ENCODE measurements at places on chromosomes 1 and 21.

DNA sequence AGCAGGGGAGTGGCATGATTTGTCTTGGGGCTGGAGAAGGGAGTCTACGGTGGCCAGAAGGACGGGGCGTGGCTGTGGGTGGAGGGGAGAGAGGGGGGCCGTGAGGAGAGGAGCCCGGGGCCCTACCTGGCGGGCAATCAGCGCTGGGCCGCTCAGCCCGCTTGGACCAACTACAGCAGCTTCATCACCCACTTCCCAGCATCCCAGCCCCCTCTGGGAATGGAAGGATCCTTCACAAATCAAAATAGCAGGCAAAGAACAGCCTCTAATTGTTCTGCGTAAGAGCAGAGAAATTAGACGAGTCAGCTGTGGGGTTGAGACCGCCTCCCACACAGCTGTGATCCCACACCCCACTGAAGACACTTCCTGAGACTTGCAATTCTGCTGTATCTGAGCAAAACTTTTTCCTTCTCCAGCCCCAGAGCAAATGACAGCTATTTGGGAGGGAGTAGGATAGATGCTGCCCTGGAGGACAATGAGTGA, 43.5 kb downstream of the OPRD1 start:
- DNase-seq: no peak

DNA sequence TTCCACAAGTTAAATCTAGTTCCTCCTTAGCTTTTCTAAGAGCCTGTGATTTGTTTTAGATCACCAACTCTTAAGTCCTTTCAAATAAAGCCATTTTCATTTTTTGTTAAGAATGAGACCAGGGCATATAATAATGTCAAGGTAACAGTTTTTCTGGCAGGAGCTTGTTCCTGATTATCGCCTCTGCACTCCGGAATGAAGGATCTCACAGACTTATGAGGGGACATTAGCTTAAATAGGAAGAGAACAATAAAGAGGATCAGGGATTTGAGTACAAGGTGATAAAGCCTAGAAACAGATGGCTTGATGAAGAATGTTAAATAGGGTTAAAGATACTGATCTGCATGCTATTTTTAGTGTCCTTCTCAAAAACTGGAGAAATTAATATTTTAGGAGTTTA, 13.6 kb upstream of the OTUD7B start:
- no peak for DNase-seq

DNA sequence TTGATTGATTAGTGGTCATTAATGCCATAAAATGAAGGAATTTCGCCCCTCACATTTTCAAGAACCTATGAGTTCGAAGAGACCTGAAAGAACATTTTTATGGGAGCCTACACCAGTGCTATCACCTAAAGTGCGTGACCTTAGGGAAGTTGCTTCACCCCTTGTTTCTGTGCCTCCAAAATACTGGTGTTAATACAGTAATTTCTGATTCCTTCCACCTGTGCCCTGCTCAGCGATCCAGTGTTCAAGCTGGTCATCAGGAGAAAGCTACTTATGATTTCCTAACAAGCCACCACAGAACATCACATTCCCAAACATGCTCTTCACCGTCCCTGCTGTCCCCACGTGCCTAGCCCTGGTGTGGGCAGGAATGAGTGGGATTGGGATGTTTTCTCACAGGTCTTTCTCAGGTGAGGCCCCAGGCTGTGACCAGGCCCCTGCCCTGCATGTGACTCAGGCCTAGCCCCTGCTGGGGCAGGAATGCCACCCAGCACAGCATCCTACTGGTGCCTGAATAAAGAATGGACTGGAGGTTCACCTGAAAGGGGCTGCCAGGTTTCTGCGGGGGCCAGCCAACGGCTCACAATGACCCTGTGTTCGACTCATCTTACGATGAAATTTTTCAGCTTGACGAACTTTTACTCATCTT, 60.3 kb downstream of the CD247 start:
- DNase-seq: no peak

GRCh38 chr1:97654876-97655585, 265.8 kb downstream of the DPYD start:
- DNase-seq: peak; percentile 19

DNA sequence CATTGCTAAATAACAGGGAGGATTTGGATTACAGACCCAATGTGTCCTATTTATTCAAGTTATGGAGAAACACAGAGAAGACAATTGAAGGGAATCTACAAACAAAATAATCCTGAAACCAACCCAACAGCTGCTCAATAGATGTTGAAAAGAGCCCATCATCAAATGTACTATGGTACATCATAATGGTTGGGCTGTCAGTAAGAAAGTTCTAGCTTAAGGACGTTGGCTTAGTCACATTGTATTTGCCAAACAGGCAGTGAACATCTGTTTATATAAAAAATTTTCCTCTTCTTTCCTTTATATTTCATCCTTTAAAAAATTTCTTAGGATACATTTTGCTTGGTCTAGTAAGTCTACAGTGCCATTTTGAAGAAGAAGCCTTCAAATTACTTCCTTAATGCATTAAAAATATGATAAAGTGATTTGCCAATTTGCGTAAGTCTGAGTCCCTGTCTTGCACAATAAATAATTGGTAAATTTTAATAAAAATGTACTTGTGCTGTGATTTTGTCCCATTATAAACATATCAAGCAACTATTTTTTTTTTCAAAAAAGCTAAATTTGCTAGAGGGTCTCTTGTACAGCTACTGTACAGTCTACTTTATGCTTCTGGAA, 14.4 kb downstream of the MAP3K7CL start:
- DNase-seq: no peak

DNA sequence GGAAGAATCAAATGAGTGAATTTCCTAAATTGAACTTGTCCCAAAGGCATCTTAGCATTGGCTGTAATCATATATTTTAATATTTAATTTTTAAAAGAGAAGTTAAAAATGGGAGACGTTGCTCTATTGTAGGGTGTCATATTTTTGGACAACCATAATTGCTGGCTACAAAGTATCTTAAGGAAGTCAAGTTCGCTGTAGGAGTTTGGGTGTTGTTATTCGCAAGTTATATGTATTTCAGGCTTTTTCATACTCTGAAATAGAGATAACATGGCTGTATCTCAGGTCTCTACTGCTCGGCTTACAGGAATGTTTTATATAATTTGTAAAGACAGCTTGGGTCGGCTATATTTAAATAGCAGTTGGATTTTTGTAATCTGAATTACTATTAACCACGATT, 852 bp downstream of the TMEM50A start:
- DNase-seq: peak; percentile 13

- no peak for DNase-seq
These were observed 29.9 kb upstream of the EDN2 start for GRCh38 chr1:41514381-41514780.

DNA sequence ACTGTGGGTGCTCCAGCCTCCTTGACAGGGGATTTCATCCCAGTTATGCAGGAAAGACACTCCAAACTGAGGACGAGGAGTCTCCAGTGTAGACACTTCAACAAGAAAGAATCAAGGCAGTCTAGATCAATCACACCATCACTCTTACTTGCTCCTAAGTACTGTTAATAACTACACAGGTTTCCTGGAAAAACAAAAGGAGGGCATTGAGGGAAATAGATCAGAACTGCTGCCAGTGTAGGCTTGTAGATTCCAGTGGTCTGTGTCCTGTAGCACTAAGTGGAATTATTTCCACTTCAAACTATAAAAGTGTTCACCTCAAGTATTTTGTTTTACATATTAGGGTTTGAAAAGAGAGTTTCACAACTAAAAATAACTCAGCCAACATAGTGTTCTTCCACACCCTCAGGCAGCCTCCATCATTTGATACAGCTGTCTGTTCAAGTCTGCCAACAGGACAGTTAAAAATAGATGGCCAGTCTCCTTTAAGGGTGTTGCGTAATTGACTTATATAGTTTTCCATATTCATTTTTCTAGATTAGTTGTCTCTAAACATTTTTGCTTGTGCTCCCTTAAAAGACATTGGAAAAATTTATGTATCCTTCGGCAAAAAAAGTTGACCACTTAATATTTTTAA, 32.0 kb upstream of the AGL start:
- peak; percentile 4 for DNase-seq

- DNase-seq: peak; percentile 28
These were observed 5.5 kb downstream of the TNFRSF25 start for GRCh38 chr1:6460301-6461050.

GRCh38 chr1:76635784-76636183, 231.5 kb upstream of the ST6GALNAC5 start:
- no peak for DNase-seq

DNA sequence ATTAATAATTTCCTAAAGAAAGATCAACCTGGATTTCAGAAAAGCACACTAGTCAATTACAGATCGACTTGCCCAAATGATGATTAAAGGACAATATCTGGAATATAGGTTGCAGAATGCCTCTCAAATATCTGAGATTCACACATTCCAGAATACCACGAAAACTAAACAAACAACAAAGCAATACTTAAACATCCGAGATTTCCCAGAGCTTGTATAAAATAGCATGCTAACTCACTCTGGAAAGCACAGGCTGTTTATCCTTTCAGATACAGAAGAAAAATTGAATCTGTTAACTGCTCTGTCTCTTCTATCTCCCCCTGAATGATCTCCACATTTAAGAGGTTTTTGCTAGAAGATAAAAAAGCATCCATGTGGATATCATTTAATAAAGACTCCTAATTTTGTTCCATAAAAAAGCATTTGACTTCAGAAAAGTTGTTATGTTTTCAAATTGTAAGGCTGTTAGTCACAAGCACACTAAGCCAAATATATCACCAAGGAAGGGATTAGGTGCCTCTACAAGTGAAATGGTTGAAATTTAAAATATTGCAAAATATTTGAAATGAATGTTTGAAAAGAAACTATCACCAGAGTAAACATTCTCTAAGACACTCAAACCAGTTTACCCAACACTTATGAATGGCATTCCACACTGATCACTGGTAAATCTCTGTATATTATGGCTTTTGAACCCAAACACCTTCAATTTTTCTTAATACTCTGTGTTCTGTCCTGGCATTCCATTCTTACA, 865.1 kb upstream of the ADAMTS5 start:
- no peak for DNase-seq

GRCh38 chr1:228336308-228337030, 70.2 kb downstream of the TRIM11 start:
- no peak for DNase-seq

DNA sequence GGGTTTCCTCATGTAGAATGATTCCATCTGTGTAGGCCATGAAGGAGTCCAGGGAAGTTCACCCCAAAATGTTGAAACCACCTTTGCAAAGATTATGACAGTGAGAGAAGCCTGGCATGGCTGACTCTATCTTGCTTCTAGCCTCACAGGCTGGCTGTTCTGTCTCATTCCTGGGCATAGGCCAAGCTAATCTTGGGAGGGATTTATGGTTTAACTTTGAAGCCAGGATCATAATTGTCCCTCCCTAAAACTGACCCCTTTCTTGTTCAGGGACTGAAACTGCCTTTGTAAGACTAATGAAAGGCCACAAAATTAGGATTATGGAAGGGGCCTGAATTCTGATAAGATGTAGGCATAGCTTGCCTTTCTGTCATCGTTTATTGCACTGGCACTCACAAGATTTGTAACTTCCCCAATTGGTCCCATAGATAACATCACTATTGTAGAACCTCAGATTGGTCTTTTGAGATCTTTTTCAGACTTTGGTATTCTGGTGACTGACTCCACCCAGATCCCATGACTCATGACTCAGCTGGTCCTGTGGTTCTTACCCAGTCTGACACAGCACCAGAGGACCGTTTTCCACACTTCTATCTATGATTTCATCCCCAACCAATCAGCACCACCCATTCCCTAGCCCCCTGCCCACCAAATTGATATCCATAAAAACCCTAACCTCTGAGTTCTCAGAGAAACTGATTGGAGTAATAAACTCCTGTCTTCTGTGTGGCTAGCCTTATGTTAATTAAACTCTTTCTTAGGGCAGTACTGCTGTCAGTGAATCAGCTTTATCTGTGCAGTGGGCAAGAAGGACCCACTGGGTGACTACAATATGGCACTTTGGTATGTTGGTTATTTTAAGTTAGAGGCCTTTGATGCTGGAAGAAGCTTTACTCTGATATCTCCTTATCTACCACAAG, 13.6 kb upstream of the LAMTOR5 start:
- peak; percentile 23 for DNase-seq

- DNase-seq: peak; percentile 97
These were observed 14.0 kb upstream of the UMODL1 start for GRCh38 chr21:42056996-42057689.

GRCh38 chr1:240491156-240491555, 120.8 kb downstream of the GREM2 start:
- DNase-seq: peak; percentile 81

- peak; percentile 22 for DNase-seq
These were observed 121.2 kb downstream of the TRABD2B start for GRCh38 chr1:47875831-47876586.

DNA sequence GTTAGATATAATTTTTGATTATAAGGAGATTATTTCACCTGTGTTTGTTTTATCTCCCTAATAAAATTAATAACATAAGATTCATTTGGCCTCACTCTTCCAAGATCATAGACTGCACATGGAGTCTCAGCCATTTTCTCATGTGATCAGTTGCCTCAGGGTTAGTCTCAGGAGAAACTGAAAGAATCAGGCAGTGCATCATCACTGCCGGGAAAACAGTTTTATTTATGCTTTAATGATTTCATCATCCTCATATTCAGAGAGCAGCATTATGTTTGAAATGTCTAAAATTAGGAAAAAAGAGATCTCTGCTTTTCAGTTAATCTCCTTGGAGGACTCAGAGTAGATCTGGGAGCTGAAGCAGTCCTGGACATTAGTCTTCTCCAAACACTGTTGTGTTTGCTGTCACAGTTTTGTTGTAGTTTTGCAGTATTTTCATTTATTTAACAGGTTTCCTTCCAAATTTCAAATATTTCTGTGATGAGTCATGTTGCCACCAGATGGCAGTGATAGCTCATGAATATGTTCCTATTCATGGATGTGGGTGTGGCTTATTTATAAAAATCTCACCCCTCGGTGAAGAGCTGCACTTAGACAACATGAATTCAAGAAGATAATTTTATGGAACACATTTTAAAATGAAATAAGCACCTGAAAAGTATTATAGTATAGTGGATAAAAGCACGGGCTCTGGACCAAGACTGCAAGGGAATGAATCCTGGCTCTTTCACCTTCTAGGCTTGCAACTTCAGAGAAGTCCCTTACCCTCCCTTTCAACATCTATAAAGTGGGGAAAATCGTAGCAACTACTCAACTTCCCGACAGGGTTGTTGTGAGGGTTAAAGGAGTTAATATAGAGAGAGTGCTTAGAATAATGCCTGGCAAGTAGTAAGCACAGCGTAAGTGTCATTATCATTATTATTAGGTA, 31.2 kb downstream of the CHD1L start:
- DNase-seq: peak; percentile 82

- peak; percentile 42 for DNase-seq
These were observed 20.5 kb upstream of the BCL10 start for GRCh38 chr1:85296980-85297379.

GRCh38 chr21:16145052-16145451, 415.3 kb downstream of the USP25 start:
- no peak for DNase-seq

DNA sequence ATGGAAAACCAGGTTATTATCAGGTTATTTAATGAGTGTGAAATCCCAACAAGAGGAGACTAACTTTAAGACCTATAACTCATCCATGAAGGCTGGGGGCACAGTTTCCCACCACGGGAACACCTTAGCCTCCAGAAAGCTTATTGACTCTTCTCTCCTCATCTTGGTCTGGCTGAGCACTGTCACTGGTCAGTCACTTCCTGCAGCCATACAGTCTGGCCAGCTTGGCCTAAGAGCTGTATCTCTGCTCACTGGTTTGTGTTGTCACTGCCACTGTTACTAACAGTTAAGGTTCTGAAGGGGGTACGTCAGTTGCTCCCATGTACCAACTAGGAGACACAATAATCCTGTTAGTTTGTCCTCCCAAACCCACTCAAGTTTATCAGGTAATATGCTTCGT, 16.7 kb upstream of the DDAH1 start:
- DNase-seq: no peak

Measured in astrocyte of the hippocampus (primary cell).